Ovary (tissue), 10 donors: ENCODE measurements at places on chromosomes 12 and 14. TPM values are rescaled to one million over a fixed set of nuclear protein-coding genes. Genes with fewer than 3 reads are reported as not detected.

CACNA1C gene
- total RNA-seq: 2.5 TPM

LMO3 gene
- total RNA-seq: 5.5 TPM

SNRNP35 gene
- total RNA-seq: 14.2 TPM

MMP19 gene
- 42.7 TPM for total RNA-seq

- H3K27me3 ChIP-seq: no peaks in the 10 kb centered on the region
- H3K36me3 ChIP-seq: no peaks in the 10 kb centered on the region
- H3K27ac ChIP-seq: no peak overlapping the region
- H3K4me3 ChIP-seq: no peak overlapping the region
Measured at GRCh38 chr14:88463318-88463717, 77.9 kb downstream of the SPATA7 start.

DNA sequence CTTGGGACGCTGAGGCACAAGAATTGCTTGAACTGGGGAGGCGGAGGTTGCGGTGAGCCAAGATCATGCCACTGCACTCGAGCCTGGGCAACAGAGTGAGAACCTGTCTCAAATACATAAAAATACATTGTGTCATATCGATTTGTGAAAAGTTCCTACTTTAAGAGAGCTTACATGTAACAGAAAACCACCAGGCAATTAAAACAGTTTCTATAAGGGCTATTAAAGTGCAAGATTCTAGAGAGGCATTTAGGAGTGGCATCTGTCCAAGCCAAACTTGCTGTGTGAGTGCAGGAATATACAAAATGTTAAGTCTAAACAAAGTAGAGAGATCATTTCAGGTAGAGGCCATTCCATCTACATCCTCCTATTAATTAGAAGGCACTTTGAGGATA, 1.7 kb upstream of the NEK9 start:
- H3K27ac ChIP-seq: no peak overlapping the region
- H3K4me3 ChIP-seq: no peak overlapping the region

- no peak overlapping the region for H3K27ac ChIP-seq
- no peak for DNase-seq
- H3K36me3 ChIP-seq: no peaks in the 10 kb centered on the region
- no peaks in the 10 kb centered on the region for H3K4me1 ChIP-seq
- no peak overlapping the region for H3K4me3 ChIP-seq
- no peaks in the 10 kb centered on the region for H3K27me3 ChIP-seq
Measured at GRCh38 chr14:98174041-98174440, 1098.0 kb downstream of the BCL11B start.

- no peak for DNase-seq
- H3K4me1 ChIP-seq: peaks cover 7% of the 10 kb centered on the region
- H3K36me3 ChIP-seq: no peaks in the 10 kb centered on the region
- H3K4me3 ChIP-seq: no peak overlapping the region
- no peak overlapping the region for H3K27ac ChIP-seq
Measured at GRCh38 chr12:57623385-57623784, 9.6 kb downstream of the B4GALNT1 start.

GRCh38 chr12:66724616-66725015, 45.7 kb upstream of the GRIP1 start:
- no peak overlapping the region for H3K4me3 ChIP-seq
- DNase-seq: no peak
- no peaks in the 10 kb centered on the region for H3K36me3 ChIP-seq
- H3K27me3 ChIP-seq: no peaks in the 10 kb centered on the region
- H3K4me1 ChIP-seq: no peaks in the 10 kb centered on the region

GRCh38 chr14:22884738-22885523, 1.9 kb downstream of the REM2 start:
- H3K36me3 ChIP-seq: no peaks in the 10 kb centered on the region
- no peak overlapping the region for H3K27ac ChIP-seq
- peaks cover 8% of the 10 kb centered on the region for H3K4me1 ChIP-seq
- no peak for DNase-seq
- H3K4me3 ChIP-seq: no peak overlapping the region
- no peaks in the 10 kb centered on the region for H3K27me3 ChIP-seq

DNA sequence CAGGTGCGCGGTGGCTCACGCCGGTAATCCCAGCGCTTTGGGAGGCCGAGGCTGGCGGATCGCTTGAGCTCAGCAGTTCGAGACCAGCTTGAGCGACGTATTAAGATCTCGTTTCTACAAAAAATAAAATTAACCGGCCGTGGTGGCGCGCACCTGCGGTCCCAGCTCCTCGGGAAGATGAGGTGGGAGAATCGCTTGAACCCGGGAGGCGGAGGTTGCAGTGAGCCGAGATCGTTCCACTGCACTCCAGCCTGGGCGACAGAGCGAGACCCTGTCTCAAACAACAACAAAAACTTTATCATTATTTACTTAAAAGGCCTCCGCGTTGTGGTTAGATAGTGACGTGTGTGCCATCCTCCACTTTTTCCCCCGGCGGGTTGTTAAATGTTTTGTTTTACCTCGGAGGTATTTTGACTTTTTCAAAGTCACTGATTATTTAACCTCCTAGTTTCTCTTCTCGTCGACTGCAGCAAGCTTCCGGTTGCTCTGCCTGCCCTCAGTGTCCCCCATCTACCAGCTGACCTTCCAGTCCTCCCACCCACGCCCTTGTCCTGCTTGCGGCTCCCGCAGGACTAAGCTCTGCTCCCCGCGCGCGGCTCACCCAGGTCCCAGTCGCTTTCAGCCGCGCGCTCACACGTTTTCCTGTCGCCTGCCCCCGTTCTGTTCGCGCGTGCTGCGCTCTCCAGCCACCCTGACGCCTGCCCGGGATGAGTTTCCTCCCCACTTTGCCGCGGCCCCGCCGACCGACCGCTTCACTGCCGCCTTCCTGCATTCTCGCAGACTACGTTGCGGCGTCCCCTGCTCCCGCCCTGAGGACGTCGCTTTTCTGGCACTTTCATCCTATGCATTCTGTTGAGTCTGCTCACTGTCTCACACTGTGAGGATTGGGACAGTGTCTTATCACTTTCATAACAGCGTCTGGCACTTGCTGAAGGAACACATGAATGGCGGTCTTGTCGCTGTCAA, 1.2 kb upstream of the SCAF11 start:
- peak overlapping the region; percentile 86 for H3K27ac ChIP-seq
- H3K36me3 ChIP-seq: no peaks in the 10 kb centered on the region
- peak overlapping the region; percentile 61 for H3K4me3 ChIP-seq
- peak; percentile 73 for DNase-seq

DNA sequence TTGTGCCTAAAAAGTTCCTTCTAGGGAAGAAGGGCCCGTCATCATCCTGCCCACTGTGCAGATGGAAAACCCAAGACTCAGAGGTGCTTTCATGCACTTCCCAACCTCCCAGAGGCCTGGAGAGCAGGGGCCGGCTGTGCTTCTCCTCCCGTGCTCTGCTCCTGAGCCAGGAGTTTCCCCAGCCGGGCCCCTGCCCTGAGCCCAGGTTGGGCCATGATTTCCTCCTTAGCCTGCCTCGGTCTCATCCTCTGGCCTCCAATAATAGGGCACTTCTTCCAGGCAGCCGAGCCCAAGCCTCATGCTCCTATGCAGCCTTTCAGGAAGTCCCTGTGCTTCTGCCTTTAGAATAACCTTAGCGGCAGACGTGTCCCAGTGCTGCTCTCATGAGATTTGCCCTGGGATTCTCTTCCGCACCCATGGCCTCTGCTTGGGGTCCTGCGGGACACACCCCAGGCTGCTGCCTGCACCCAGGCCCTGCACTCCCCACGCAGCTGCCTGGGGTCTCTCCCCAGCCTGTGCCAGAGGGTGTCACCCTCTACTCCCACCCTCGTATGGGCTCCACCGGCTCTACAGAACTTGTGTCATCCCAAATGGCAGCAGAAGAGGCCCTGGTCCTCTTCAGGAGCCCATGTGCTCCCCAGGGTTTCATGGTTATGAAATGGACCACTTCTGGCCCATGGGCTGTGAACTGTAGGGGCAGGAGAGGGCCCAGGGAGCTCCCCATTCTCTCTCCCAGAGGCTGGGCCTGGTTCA, 359.3 kb downstream of the ADGRD1 start:
- no peak overlapping the region for H3K4me3 ChIP-seq
- H3K27me3 ChIP-seq: no peaks in the 10 kb centered on the region
- no peaks in the 10 kb centered on the region for H3K36me3 ChIP-seq
- H3K4me1 ChIP-seq: no peaks in the 10 kb centered on the region

DNA sequence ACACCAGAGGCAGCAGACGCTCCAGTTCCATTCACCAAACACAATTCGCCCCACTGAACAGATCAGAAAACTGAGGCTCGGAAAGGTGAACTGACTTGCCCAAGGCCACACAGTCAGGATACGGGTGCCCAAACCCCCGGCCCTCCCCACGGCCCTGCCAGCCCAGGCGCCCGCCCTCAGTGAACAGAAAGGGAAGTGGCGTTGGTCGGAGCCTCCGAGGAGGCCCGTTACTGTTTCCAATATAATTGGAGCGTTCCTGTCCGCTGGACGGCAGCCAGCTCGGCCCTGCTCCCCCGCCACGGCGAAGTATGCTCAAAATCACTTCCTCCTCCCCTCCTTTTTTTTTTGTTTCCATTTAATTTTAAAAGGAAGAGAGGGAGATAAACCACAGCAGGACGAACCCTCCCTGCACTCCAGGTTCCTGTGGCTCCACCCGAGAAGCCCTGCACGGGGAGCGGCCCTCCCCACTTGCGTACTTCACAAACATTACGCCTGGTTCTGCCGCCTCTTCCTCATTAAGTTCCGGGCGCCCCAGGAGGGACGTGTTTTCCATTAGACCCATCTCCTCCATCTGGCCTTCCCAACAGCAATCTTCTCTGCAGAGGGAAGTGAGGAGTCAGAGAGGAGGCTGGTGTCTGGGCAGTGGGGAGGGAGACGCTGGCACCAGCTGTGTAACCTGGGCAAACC, 61.1 kb downstream of the NCOR2 start:
- peak; percentile 92 for DNase-seq
- H3K27ac ChIP-seq: peak overlapping the region; percentile 56
- H3K4me1 ChIP-seq: peaks cover 46% of the 10 kb centered on the region
- H3K36me3 ChIP-seq: no peaks in the 10 kb centered on the region
- no peak overlapping the region for H3K4me3 ChIP-seq

GRCh38 chr12:26212396-26212795, 17.0 kb downstream of the SSPN start:
- no peak overlapping the region for H3K4me3 ChIP-seq
- H3K27me3 ChIP-seq: no peaks in the 10 kb centered on the region
- H3K4me1 ChIP-seq: no peaks in the 10 kb centered on the region
- peak overlapping the region; percentile 34 for H3K27ac ChIP-seq
- DNase-seq: no peak

- DNase-seq: no peak
- H3K27me3 ChIP-seq: no peaks in the 10 kb centered on the region
- H3K27ac ChIP-seq: no peak overlapping the region
Measured at GRCh38 chr14:96217376-96217913, 12.8 kb downstream of the BDKRB2 start.

DNA sequence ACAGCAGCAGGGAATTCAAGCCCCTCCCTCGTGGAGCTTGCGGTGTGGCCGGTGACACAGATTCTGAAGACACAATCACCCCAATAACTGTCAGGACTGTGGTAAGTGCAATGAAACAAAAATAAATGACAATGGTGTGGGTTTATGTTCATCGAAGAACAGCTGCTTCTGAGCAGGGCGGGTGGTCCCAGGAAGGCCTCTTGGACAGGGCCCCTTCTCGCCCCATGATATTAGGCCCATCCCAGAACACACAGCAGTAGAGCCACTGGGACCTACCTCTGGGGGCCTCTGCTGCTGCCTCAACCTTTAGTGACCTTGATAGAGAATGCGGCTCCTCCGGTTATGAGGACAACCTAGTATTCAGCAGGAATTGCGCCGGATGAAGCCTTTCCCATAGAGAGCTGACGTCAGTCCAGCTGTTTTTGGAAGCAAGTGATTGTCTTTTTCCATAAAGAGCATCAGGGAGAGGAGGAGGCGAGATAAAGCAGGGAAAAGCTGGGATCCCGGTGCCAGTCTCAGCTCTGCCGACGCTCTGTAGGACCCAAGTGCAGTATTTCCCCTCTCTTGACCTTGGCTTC, 84.1 kb upstream of the BCL11B start:
- no peak for DNase-seq
- H3K4me1 ChIP-seq: no peaks in the 10 kb centered on the region
- H3K27me3 ChIP-seq: no peaks in the 10 kb centered on the region
- H3K4me3 ChIP-seq: no peak overlapping the region
- H3K36me3 ChIP-seq: no peaks in the 10 kb centered on the region

- peaks cover 24% of the 10 kb centered on the region for H3K4me1 ChIP-seq
- no peak for DNase-seq
- peak overlapping the region; percentile 6 for H3K4me3 ChIP-seq
- H3K27me3 ChIP-seq: no peaks in the 10 kb centered on the region
- no peak overlapping the region for H3K27ac ChIP-seq
Measured at GRCh38 chr12:106135075-106135474, 3.7 kb downstream of the NUAK1 start.

DNA sequence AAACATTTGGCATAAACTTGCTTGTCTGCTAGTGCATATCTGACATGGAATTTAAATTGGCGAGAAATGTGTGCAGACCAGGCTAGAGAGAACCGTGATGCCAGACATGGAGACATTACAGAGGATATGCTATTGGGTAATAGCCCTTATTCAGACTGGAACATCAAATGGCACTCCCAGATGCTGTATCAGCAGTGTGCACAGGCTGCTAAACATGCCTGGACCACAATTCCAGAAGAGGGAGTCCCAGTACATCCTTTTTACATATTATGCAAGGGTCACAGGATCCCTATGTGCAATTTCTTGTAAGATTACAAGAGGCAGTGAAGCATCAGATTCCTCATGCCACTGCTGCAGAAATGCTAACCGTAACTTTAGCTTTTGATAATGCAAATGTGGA, 354.5 kb upstream of the FOXG1 start:
- no peak for DNase-seq
- H3K36me3 ChIP-seq: no peaks in the 10 kb centered on the region
- H3K4me1 ChIP-seq: no peaks in the 10 kb centered on the region
- H3K27ac ChIP-seq: no peak overlapping the region
- H3K4me3 ChIP-seq: no peak overlapping the region

- H3K27ac ChIP-seq: no peak overlapping the region
- peak overlapping the region; percentile 59 for H3K4me3 ChIP-seq
- peaks cover 3% of the 10 kb centered on the region for H3K4me1 ChIP-seq
- H3K36me3 ChIP-seq: no peaks in the 10 kb centered on the region
- peak; percentile 19 for DNase-seq
Measured at GRCh38 chr12:22333713-22334409, 646 bp downstream of the ST8SIA1 start.

GRCh38 chr14:95619785-95620417, 66.3 kb upstream of the TCL1B start:
- H3K27me3 ChIP-seq: no peaks in the 10 kb centered on the region
- no peak overlapping the region for H3K4me3 ChIP-seq
- H3K36me3 ChIP-seq: no peaks in the 10 kb centered on the region
- no peaks in the 10 kb centered on the region for H3K4me1 ChIP-seq
- no peak for DNase-seq
- no peak overlapping the region for H3K27ac ChIP-seq

DNA sequence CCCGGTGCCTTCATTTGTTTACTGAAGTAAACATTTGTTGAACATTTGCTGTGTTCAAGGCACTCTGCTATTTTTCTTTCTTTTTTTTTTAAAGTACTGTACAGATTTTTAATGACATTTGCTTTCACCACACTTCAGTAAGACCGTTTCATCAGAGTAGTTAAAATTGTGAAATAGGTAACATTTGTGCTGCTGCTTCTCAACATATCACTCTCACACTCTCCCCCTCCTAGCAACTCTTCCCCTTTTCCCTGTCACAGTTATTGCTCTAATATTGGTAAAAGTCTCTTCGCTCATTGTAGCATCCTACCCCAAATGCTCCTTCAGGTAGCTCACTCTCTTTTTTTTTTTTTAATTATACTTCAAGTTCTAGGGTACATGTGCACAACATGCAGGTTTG, 49.6 kb downstream of the SRGAP1 start:
- H3K4me1 ChIP-seq: no peaks in the 10 kb centered on the region
- no peak for DNase-seq
- H3K27ac ChIP-seq: no peak overlapping the region
- H3K27me3 ChIP-seq: no peaks in the 10 kb centered on the region
